ENCODE measurements at places on chromosomes 1 and 21.

GRCh38 chr1:159229896-159230295 lies 25.2 kb downstream of the ACKR1 start:
- no peak for DNase-seq

DNA sequence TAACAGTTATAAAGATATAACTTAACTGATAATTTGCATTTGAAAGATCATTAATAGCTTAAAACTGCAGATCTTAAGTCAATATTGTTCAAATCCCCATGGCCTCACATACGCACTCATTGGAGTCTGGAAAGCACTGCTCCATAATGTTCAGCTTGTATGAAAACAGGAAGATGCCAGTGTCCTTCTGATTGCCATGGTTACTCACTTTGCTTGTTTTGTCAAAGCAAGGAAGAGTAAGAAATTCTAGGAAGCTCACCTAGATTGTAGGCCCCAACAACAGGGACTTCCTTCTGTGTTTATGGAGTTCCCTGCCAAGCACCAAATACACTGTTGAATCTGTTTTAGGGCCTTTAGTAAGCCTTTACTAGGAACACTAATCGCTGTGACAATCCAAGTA lies 10.9 kb downstream of the GAS5 start:
- no peak for DNase-seq

- no peak for DNase-seq
Observed at GRCh38 chr1:174017231-174017970, 4.8 kb downstream of the RC3H1 start.

- no peak for DNase-seq
Observed at GRCh38 chr1:200989337-200989736, 34.2 kb downstream of the KIF21B start.

DNA sequence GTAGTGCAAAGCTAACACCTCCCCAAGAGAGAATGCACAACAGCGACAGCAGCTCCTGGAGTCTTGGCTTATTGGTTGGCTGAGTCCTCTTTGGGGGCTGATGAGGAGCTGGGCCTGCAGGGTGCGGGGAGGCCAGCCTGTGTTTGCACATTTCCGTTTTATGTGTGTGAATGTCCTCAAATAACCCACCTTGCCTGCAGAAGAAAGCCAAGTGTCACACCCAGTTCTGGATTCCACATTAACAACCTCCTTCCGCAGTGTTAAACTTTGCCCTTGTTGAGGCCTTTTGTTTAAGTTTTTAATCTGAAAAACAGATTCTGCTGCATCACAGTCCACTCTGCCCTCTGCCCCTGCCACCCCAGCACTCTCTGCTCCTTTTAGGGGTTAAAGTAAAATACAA lies 274.5 kb downstream of the TM2D1 start:
- DNase-seq: no peak

- DNase-seq: no peak
Observed at GRCh38 chr1:201311356-201312011, 28.2 kb downstream of the PKP1 start.

DNA sequence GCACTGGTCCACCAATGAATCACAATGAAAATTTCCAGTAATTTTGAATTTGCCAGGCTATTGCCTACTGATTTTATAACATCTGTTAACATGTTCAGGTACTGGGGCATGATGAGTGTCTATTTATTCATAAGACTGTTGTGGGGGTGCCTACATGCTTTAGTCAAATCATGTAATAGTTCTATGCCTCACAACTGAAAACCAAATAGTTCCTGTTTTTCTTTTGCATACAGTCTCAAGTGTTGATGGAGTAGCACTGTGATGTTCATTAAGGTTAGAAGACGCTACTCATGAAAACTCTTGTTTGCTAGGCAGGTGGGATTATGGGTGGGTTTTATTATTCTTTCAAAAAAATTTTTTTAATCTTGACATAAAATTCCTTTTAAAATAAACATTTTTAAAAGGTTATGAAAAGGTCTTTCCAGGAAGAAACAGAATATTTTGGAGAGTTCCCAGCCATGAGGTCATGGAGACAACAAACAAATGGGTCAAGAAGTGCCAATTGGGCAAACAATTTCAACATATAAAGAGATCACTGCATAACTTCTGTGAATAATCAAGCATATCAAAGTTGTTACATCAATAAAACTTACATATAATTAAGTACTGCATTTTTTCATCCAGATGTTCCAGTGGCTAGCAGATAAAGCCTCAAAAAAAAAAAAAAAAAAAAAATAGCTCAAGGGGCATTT lies 40.2 kb upstream of the NHLH2 start:
- no peak for DNase-seq

GRCh38 chr1:71023515-71023914 lies 24.1 kb downstream of the PTGER3 start:
- no peak for DNase-seq

GRCh38 chr1:53195246-53196016 lies 1.2 kb upstream of the CPT2 start:
- DNase-seq: no peak

- DNase-seq: no peak
Observed at GRCh38 chr1:228939881-228940392, 204.7 kb downstream of the RHOU start.

- no peak for DNase-seq
Observed at GRCh38 chr1:41707793-41708192, 210.9 kb downstream of the HIVEP3 start.

DNA sequence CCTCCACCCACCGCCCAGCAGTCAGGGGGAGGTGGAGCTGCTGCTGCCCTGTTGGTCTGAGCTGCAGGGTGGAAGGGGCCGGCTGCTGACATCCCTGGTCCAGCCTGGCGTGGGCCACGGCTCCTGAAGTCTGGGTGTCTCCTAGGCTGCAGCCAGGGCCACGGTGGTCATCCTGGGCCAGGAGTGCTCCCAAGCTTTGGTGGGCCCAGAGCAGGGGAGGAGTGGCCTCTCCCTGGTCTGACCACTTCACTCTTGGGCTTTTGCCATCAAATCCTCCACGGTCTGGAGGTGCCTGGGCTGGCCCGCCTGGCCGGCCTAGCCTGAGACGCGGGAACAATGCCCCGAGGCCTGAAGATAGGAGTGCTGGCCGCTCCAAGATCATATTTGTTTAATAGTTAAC lies 5.8 kb downstream of the PRDM16 start:
- no peak for DNase-seq

- no peak for DNase-seq
Observed at GRCh38 chr1:184146202-184146601, 94.7 kb downstream of the TSEN15 start.

- no peak for DNase-seq
Observed at GRCh38 chr1:206011057-206011456, 7.9 kb upstream of the RAB7B start.

GRCh38 chr21:31647650-31648049 lies 11.8 kb upstream of the SOD1 start:
- DNase-seq: no peak

- DNase-seq: no peak
Observed at GRCh38 chr1:206563367-206564207, 48.7 kb downstream of the EIF2D start.

GRCh38 chr21:37538971-37539590 lies 172.5 kb downstream of the DYRK1A start:
- DNase-seq: no peak

DNA sequence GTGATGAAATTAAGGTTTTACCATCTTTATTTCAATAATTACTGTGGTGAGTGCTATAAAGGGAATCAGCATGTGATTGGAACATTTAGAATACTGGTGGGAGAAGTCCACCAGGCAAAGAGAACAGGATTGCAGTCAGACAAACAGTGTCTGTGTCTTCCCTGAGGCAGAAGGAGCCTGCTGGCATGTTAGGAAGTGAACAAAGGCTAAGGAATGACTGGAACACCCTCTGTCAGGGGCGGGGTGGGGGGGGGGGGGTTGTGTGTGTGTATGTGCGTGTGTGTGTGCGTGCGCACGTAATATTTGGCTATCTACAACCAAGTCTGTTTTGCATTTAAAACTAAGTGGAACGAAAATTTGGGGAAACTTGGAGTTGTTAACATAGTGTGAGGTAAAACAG lies 30.2 kb downstream of the SRRM1 start:
- no peak for DNase-seq

GRCh38 chr1:198304431-198304830 lies 147.6 kb downstream of the NEK7 start:
- DNase-seq: no peak

- no peak for DNase-seq
Observed at GRCh38 chr1:82225421-82226185, 424.9 kb downstream of the ADGRL2 start.

DNA sequence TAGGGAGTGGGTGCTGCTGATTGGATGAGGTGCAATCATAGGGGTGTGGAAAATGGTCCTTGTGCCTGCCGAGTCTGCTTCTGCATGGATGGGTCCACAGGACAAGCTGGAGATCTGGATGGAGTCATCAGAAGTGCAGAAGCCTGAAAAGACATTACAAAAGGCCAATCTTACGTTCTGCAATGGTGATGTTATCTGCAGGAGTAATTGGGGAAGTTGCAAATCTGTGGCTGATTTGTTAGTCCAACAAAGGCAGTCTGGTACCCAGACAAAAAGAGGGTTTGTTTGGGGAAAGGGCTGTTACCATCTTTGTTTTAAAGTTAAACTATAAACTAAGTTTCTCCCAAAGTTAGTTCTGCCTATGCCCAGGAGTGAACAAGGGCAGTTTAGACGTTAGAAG lies 166.5 kb downstream of the PGBD5 start:
- no peak for DNase-seq

DNA sequence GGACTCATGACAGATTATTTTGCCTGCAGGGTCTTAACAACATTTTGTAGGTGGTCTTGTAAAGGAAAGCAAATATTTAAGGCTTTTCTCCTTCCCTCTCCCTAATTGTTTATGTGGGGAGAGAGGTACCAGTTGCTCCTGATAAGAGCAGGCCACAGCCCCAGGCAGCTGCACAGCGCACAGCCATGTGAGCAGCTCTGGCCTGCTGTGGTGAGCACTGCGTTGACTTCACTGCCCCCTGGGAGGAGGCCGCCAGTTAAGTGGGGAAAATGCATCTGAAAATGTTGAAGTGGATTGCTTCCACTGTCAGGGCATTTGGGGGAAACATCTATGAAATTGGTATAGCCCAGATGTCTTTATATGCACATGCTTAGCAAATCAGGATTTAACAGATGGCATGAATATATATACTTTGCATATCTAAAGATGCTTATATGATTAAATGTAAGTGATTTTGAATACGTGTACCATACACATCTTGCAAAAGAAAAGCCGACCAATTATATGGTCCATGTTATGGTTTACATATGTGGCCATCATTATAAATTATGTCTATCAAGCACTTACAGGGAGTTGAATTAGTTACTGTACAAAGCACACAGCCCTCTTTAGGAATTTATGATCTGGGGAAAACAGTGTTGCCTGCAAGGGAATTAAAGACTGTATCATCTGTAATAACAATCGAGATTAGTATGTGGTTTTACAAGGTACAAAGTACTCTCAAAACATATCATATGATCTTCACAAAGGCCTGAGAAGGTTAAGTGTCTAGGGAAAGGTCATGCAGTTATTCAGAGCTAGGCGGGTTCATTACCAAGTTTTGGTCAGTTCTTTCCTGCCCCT lies 132.1 kb downstream of the RHOU start:
- no peak for DNase-seq

DNA sequence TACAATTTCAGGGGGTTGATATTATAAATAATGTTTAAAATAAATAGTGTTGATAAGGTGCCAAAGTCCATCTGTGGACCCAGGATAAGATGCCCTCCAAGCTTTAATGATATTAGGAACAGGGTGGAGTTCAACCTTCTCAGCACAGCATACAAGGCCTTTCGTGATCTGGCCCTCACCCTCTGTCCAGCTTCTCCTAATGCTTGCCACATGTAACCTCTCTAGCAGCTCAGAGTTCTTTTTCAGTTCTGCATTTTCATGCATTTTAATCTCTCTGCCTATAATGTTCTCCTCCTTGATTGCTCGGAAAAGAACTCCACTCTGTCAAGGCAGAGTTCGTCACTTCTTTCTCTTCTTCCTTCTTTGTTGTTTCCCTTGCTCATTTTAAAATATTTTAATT lies 21.4 kb upstream of the SMAP2 start:
- DNase-seq: no peak

GRCh38 chr1:213415691-213416380 lies 364.8 kb downstream of the RPS6KC1 start:
- no peak for DNase-seq

DNA sequence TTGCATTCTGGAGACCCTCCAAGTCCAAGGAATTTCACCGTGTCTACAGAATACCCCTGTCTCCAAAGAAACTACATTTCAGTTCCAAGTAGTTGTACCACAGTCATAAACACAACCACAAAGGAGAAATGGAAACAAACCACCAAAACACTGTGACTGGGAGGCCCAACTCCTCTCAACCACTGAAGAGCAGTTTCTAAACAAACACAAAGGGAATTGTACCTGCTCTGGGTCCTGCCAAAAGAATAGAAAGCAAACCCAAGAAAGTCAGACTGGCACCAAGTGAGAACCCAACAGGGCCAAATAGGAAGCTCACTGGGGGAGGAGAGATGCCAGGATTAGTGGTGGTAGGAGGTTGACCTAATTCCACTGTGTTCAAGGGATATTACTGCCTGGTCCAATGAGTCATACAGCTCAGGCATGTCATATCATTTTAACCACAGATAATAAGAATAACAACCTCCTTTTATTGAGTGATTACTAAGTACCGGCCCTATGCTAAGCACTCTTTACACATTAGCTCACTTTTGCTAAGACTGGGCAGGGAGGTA lies 123.9 kb upstream of the PPP2R5A start:
- DNase-seq: no peak

- DNase-seq: no peak
Observed at GRCh38 chr21:28696844-28697410, 295.8 kb downstream of the LTN1 start.

DNA sequence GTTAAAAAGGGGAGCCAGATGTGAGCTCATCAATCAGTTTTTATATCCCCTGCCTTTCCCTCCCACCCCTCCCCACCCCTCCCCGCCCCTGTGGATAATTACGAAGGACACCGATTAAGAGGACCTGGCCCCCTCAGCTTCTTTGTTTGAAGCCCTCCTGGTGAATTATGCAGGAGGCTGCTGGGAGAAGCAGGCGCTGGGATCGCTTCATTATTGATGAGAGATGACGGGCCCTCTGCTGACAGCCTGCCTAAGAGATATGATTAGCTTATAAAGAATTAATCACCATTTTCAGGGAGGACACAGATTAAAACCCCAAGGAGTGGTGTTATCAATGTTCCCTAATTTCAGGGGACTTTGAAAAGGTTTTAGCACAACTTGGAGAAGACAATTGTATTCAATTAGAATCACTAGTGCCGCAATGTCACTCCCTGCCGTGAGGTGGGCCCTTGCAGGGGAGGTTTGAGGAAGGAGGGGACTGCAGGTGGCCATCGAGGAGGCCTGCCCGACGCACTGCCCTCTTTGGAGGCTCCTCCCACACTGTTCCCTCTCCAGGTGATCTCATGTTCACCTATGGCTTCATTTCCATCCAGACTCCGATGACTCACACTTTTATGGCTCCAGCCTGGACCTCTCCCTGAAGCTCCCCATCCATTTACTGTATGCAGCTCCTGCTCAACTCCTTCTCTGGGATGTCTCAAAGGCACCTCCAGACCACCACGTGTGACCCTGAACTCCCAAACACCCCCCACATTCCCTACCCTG lies 67.0 kb upstream of the KLHDC7A start:
- no peak for DNase-seq

DNA sequence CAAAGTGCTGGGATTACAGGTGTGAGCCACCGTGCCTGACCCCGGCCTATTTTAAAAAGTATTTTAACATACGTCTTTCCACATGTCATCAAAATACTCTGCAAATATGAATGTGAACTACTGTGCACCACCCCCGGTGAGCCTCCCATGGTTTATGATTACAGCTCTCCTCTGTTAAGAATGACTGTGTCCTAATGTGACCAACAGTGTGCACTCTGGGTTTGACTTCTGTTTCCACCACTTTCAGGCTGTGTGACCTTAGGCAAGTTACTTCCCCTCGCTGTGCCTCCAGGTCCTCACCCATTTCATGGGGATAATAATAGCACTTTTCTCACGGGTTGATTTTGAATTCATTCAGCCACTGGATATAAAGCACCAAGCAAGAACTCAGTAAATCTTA lies 14.7 kb downstream of the AMPD2 start:
- DNase-seq: no peak

Data from memory B cell (primary cell).